ENCODE measurements at places on chromosomes 4 and X. TPM values are rescaled to one million over a fixed set of nuclear protein-coding genes. Genes with fewer than 3 reads are reported as not detected.

DNA sequence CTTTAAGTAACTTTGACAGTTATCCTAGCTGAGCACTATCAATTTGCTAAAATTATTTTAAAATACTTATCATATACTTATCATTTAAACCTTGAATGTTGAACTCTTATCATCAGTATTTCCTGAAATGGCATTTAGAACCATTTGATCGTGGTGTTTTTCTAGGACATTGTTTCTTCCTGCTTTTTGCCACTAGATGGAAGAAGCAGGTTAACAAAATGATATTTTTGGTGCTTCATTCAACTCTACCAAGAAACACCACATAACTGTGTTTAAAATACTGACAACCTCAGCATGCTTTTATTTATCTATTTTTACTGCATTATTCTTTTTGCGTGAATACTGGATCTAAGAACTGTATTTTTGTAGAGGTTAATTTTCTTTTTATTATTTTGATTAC lies 44.6 kb downstream of the C4orf33 start:
- H3K27me3 ChIP-seq = no peaks in the 10 kb centered on the region
- no peaks in the 10 kb centered on the region for H3K4me1 ChIP-seq
- H3K4me3 ChIP-seq = no peak overlapping the region

DNA sequence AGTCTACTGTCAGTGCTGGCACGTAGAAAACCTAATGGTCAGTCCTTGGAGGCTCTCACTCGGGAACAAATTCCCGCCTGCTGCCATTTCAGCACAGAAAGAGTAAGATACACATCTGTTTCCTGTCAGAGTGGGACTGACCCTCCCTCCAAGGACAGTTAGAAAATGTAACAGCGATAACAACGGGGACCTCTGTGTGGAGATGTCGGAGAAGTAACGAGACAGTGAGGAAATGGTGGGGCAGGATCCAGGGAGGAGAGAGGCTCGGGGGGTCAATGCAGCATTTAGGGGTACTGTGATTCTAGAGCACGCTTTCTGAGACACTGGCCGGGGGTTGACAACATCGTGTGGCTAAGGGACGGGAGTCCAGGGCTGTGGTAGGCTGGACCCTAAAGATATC lies 36.0 kb upstream of the SORCS2 start:
- H3K27ac ChIP-seq = no peak overlapping the region
- no peaks in the 10 kb centered on the region for H3K36me3 ChIP-seq
- no peaks in the 10 kb centered on the region for H3K4me1 ChIP-seq
- no peak overlapping the region for H3K4me3 ChIP-seq
- no peaks in the 10 kb centered on the region for H3K27me3 ChIP-seq

GRCh38 chr4:141580523-141580922 lies 55.9 kb upstream of the IL15 start:
- H3K27me3 ChIP-seq = no peaks in the 10 kb centered on the region
- H3K27ac ChIP-seq = no peak overlapping the region
- H3K36me3 ChIP-seq = no peaks in the 10 kb centered on the region
- H3K4me1 ChIP-seq = no peaks in the 10 kb centered on the region
- DNase-seq = no peak
- H3K4me3 ChIP-seq = no peak overlapping the region

- H3K4me3 ChIP-seq = no peak overlapping the region
- no peak for DNase-seq
- no peaks in the 10 kb centered on the region for H3K27me3 ChIP-seq
- H3K4me1 ChIP-seq = no peaks in the 10 kb centered on the region
- H3K27ac ChIP-seq = no peak overlapping the region
Observed at GRCh38 chrX:43961699-43962098, 11.5 kb downstream of the NDP start.

DNA sequence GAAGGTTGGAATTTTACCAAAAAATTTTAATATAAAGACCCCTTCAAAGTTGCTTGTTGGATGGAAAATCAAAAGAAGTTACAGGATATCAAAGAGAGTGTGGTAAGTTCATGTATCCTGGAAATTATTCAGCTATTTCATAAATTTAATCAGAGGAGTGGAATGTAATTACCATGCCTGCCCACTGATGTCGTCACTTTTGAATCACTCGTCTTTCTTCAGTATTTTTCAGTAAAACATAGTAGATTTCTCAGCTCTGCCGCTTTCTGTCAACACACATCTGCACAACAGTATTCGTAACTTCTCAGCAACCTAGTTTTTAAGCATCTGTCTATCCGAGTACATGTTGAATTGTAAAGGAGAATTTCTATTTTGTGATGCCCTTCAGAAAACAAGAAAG lies 2163.0 kb upstream of the AGA start:
- H3K4me1 ChIP-seq = no peaks in the 10 kb centered on the region
- no peaks in the 10 kb centered on the region for H3K36me3 ChIP-seq
- no peak overlapping the region for H3K27ac ChIP-seq
- DNase-seq = no peak

GRCh38 chrX:152821145-152821765 lies 9.3 kb downstream of the CETN2 start:
- no peak overlapping the region for H3K27ac ChIP-seq
- no peaks in the 10 kb centered on the region for H3K4me1 ChIP-seq
- DNase-seq = no peak
- no peak overlapping the region for H3K4me3 ChIP-seq
- H3K36me3 ChIP-seq = no peaks in the 10 kb centered on the region

GRCh38 chrX:16210061-16210460 lies 42.8 kb downstream of the MAGEB17 start:
- no peak overlapping the region for H3K4me3 ChIP-seq
- no peak for DNase-seq
- no peaks in the 10 kb centered on the region for H3K27me3 ChIP-seq
- H3K27ac ChIP-seq = no peak overlapping the region
- no peaks in the 10 kb centered on the region for H3K4me1 ChIP-seq
- no peaks in the 10 kb centered on the region for H3K36me3 ChIP-seq

DNA sequence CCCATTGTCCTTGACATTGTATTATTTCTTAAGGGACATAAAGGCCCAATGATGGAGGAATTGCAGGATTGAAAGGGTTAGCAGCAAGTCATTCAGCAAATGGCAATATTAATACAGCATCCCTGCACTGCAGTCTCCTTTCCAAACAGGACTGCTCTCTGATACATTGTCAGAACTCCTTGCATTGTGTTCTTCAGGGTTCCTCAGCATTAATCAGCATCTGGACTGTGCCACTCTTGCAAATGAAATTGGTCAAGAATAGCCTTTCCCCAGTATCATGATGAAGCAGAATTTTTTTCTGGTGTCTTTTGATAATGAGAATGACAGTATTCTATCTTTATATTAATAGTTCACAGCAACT lies 272.6 kb upstream of the HAND2 start:
- H3K4me1 ChIP-seq = no peaks in the 10 kb centered on the region
- no peaks in the 10 kb centered on the region for H3K36me3 ChIP-seq
- H3K27me3 ChIP-seq = no peaks in the 10 kb centered on the region
- no peak overlapping the region for H3K27ac ChIP-seq
- no peak for DNase-seq

DNA sequence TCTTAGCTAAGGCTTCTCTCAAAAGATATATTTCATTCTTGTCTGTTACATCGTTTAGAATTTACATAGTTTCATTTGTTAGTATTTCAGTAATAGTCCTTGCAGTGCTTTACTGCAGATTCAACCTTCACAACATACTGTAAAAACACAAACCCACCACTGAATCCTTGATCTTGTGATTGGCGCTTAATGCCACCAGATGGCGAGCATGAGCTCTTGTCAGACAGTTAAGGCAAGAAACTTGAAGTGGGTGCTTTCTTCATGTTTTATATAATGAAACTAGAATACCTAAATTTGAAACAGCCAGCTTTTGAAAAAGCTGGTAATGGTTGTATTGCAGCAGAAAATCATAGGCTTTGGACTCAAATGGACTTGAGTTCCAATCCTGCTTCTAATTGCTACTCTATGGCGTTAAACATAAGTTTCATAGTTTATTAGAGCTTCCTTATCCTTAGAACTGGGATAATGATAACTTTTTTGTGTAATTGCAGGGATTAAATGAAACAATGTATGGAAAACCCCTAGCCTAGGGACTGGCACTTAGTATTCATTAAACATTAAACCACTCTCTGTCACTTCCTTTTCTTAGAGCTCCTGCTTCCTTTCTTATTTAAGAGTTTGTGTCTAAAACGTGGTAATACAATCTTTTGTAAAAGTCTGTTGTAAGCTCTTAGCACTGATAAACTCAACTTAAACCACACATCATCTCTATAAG lies 95.1 kb downstream of the USP9X start:
- H3K27me3 ChIP-seq = no peaks in the 10 kb centered on the region
- DNase-seq = peak; percentile 58
- H3K4me1 ChIP-seq = peaks cover 13% of the 10 kb centered on the region
- no peak overlapping the region for H3K4me3 ChIP-seq
- no peak overlapping the region for H3K27ac ChIP-seq
- no peaks in the 10 kb centered on the region for H3K36me3 ChIP-seq

- H3K4me1 ChIP-seq = peaks cover 27% of the 10 kb centered on the region
- H3K4me3 ChIP-seq = no peak overlapping the region
- no peak overlapping the region for H3K27ac ChIP-seq
- no peak for DNase-seq
- H3K27me3 ChIP-seq = no peaks in the 10 kb centered on the region
- H3K36me3 ChIP-seq = no peaks in the 10 kb centered on the region
Observed at GRCh38 chr4:25157081-25157480, 3.2 kb downstream of the SEPSECS start.

GRCh38 chrX:107676559-107677378 lies 48.5 kb downstream of the PRPS1 start:
- DNase-seq = peak; percentile 67
- no peaks in the 10 kb centered on the region for H3K36me3 ChIP-seq
- peak overlapping the region; percentile 53 for H3K4me3 ChIP-seq

DNA sequence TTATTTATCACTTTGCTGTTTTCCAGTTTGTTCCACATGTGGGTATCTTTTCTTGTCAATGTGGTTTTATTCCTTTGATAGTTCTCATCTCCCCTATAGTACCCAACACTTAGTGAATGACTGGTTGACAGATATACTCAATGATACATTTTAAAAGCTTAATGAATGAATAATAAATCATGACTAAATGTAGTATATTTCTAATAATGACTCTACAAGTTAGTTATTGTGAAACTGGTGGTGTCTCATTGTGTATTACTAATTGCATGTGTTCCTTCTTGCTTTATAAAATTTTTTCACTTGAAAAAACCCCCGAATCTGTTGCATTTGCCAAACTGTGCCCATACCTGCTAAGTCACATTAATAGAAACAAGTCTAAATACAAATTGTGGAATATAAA lies 95.4 kb downstream of the MBNL3 start:
- H3K27me3 ChIP-seq = no peaks in the 10 kb centered on the region
- DNase-seq = no peak
- H3K4me3 ChIP-seq = no peak overlapping the region
- no peaks in the 10 kb centered on the region for H3K36me3 ChIP-seq
- no peak overlapping the region for H3K27ac ChIP-seq

- no peaks in the 10 kb centered on the region for H3K4me1 ChIP-seq
- DNase-seq = no peak
- no peaks in the 10 kb centered on the region for H3K36me3 ChIP-seq
- no peak overlapping the region for H3K4me3 ChIP-seq
- no peak overlapping the region for H3K27ac ChIP-seq
Observed at GRCh38 chr4:173001571-173001970, 167.0 kb upstream of the GALNT7 start.

DNA sequence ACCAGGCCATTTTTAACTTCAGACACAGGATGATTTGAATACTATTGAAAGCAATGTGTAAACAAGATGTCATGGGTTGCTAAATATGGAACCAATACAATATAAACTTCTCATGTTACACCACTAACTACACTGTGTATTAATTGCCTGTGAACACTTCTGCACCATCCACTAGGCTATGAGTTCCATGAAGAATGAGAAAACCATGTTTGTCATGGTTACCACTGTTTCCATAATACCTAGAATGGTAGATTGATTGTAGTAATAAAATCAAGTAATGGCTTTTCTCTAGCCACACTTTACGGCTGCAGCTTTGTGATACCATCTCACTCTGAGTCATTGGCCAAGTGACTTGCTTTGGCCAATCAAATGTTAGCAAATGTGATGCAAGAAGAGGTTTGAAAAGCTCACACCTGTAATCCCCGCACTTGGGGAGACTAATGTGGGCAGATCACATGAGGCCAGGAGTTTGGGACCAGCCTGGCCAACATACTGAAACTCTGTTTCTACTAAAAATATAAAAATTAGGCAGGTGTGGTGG lies 19.9 kb upstream of the CYBB start:
- no peak overlapping the region for H3K4me3 ChIP-seq
- peaks cover 27% of the 10 kb centered on the region for H3K4me1 ChIP-seq
- no peaks in the 10 kb centered on the region for H3K27me3 ChIP-seq
- no peaks in the 10 kb centered on the region for H3K36me3 ChIP-seq

- DNase-seq = no peak
- no peaks in the 10 kb centered on the region for H3K36me3 ChIP-seq
- H3K4me3 ChIP-seq = no peak overlapping the region
Observed at GRCh38 chr4:108520807-108521206, 99.6 kb upstream of the RPL34 start.

GRCh38 chrX:11423362-11423818 lies 130.2 kb downstream of the AMELX start:
- no peaks in the 10 kb centered on the region for H3K36me3 ChIP-seq
- H3K27me3 ChIP-seq = no peaks in the 10 kb centered on the region
- no peaks in the 10 kb centered on the region for H3K4me1 ChIP-seq
- DNase-seq = no peak
- no peak overlapping the region for H3K4me3 ChIP-seq
- peak overlapping the region; percentile 51 for H3K27ac ChIP-seq

- H3K27ac ChIP-seq = peak overlapping the region; percentile 1
- DNase-seq = no peak
- no peaks in the 10 kb centered on the region for H3K4me1 ChIP-seq
Observed at GRCh38 chr4:150315175-150315574, 236.9 kb downstream of the DCLK2 start.

DNA sequence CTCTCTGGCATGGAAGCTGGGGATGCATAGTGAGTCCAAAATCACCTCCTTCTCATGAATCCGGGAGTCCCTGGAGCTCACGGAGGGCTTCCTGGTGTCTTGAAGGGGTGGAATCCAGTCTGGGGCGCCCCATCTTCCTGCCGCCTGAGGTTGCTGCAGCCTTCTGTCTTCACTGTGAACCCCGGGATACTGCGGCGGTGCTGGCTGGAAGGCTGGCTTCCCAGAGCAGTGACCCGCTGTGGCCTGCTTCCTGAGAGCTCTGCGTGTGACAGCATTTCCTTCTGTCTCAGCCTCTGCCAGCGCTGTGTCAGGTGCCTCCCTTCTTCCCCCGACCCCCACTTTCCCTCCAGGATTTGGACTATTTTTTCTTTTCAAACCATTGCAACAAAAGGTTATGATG lies 98.8 kb upstream of the STOX2 start:
- no peaks in the 10 kb centered on the region for H3K36me3 ChIP-seq
- H3K4me1 ChIP-seq = no peaks in the 10 kb centered on the region
- no peak for DNase-seq
- no peak overlapping the region for H3K4me3 ChIP-seq

GRCh38 chrX:154408659-154409221 lies 314 bp downstream of the DNASE1L1 start:
- no peak for DNase-seq
- H3K4me1 ChIP-seq = peaks cover 9% of the 10 kb centered on the region
- no peaks in the 10 kb centered on the region for H3K36me3 ChIP-seq
- H3K27me3 ChIP-seq = no peaks in the 10 kb centered on the region

The MXRA5 gene
- total RNA-seq = not detected

The CETN2 gene
- total RNA-seq = 12.5 TPM

The GPR82 gene
- total RNA-seq = 0.39 TPM

The SMAD1 gene
- total RNA-seq = 1.6 TPM

The STAP1 gene
- 1.1 TPM for total RNA-seq

The BTC gene
- not detected for total RNA-seq

The ADGRG4 gene
- total RNA-seq = not detected

The EDA gene
- total RNA-seq = 0.57 TPM

The PAK3 gene
- total RNA-seq = 0.40 TPM
